NCI-H1105 treated with DMSO at 0.1 percent for 48 hours (cell line): ENCODE measurements at places on chromosomes 16 and 17.

DNA sequence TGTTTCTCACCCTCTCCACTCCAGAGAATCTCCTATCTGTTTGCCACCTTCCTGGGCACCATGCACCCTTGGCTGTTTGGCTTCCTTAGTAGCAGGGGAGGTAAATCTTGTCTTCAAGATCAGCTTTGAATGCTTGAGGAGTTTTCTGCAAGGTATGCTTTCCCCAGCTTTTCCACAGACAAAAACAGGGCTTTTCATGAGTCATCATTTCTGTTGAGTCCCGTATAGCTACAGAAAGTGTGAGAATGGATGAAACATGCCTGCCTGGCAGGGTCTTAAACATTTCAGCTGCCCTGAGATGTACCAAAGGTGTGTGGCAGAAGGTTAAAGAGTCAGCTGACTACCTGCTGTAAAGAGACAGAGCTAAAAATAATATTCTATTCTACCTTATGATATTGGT is 875.2 kb upstream of the EEF2KMT start:
- no peak for DNase-seq

- no peak for DNase-seq
These were observed 80.2 kb downstream of the OR1D5 start for GRCh38 chr17:2983255-2983654.

GRCh38 chr16:29806641-29807425 is 504 bp downstream of the MAZ start:
- peak; percentile 57 for DNase-seq

GRCh38 chr17:63931981-63932561 is at the start of gene CD79B:
Gene CD79B, minus strand, starts transcription at chr17:63932331. Its CDS starts 70 bp downstream, at chr17:63932261.
- no peak for DNase-seq

- peak; percentile 91 for DNase-seq
These were observed 558 bp downstream of the SOX15 start for GRCh38 chr17:7589204-7589868.

- DNase-seq = no peak
These were observed 66.0 kb downstream of the SMPD3 start for GRCh38 chr16:68382296-68382718.

GRCh38 chr17:835263-835662 is 53.1 kb downstream of the MRM3 start:
- DNase-seq = no peak

DNA sequence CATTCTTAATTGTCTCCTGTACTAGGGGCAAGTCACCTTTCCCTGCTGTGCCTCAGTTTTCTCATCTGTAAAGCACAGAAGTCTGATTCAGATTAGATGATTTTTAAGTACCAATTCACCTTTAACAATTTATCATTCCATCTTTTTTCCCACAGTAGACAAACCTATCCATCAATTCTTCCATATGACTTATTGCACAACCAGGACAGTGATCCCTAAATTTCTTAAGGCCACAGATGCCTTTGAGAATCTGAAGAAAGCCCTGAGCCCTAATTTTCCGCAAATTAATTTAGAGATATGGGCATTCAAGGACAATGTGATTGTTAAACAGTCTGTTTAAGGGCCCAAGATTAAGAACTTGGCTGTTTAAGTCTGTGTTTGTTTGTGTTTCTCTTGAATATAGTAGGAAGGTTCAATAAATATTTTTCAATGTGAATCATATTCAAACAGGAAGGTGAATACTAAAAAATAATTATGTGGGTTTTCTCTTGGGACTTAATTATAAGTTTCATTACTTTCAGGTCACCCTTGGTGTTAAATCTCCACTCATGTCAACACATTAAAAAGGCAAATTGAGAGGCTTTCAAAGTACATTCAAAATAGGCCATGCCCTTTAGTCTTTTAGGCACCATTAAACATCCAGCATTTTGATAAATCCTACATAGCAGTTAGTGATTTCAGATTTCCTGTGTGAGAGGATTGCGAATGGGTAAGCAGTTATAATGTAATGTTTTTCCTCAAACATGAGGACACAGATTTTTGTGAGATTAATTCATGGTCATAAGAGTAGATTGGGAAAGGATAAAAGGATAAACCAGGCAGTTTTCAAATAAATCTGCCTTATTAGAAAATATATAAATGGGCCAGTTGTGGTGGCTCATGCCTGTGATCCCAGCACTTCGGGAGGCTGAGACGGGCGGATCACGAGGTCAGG is 34.9 kb upstream of the MMD start:
- DNase-seq = no peak

- no peak for DNase-seq
These were observed 208.3 kb downstream of the RGS9 start for GRCh38 chr17:65345261-65346005.

DNA sequence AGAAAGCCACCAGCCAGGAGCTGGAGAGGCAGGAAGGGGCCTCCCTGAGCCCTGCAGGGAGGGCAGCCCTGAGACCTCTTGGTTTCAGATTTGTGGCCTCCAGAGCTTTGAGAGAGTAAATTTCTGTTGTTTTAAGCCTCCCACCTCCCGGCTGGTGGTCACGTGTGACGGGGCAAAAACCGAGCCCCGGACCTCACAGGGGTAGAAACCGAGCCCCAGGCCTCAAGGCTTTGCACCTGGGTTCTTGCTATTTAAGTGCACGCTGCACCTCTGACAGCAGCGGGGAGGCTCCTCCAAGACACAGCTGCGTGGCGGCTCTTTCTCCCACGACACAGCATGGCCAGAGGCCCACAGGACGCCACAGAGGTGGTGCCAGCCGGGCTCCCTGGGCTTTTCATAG is 17.4 kb upstream of the ZC3H18 start:
- no peak for DNase-seq

DNA sequence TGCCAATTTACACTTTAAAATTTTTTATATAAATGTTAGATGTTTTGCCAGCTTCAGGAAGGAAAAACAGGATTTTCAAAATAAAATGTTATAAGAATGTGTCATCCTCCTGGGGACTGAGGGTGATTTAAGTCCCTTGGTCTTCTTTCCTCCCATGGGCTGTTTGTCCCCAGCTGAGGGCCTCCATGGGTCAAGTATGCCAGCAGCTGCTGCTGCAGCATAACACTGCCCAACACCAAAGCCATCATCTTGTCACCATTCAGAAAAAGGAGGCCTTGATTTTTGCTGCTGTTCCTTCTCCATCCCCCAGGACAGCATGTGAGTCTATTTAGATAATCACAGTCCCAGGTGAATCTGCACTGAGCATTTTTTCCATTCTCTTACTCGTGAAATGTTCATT is 188.5 kb downstream of the LGALS9B start:
- no peak for DNase-seq

- DNase-seq = no peak
These were observed 24.4 kb downstream of the SRL start for GRCh38 chr16:4217204-4218131.

DNA sequence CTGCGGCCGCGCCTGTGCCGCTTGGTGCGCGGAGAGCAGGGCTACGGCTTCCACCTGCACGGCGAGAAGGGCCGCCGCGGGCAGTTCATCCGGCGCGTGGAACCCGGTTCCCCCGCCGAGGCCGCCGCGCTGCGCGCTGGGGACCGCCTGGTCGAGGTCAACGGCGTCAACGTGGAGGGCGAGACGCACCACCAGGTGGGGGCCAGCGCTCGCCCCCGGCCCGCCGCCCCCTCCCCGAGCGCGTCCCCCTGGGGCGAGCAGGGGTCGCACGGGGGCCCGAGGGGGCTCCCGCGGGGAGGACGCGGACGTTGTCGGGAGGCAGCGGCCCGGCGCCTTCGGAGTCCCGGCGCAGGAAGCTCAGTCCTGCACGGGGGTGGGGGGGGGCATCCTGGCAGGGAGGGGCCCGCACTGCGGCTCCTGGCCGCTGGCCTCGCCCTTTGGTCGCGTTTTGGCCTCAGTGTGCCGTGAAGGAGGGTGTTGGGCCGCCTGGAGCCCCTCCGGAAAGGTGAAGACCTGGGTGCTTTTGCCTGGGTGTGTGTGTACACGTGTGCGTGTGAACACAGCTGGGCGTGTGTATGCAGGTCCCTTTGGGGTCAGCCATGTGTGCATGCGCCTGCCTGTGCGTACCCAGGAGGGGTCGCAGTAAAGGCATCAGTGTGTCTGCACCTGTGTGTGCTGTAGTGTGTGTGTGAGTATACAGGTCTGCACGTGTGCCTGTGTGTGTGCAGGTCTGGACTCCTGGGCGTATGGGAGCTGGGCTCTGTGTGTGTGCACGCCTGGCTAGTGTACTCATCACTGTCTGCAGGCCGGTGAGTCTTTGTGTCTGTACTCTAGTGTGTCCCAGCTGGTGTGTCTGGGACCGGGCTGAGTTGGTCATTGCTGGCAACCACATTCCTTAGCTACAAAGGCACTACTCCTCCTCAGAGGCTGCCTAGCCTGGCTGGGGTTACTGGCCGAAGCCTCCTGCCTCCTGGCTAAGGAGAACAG is 615 bp downstream of the NHERF2 start:
- DNase-seq = no peak

DNA sequence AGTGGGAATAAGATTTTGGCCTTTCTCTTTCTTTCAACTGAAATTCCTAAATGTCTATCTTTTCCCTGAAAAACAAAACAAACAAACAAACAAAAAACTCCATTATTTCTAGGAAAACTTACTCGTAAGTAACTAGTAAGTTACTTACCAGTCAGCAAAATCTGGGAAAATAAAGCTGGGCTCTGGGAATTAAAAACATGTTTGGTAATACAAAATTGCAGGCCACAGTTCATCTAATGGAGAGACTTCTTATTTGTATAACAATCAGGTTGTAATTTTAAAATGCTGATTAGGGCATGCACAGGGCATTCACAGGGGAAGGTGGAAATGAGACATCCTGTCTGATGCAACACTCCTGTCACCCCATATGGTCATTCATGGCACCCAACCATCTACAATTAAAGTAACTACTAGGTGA is 3.8 kb upstream of the WIPI1 start:
- DNase-seq = no peak

DNA sequence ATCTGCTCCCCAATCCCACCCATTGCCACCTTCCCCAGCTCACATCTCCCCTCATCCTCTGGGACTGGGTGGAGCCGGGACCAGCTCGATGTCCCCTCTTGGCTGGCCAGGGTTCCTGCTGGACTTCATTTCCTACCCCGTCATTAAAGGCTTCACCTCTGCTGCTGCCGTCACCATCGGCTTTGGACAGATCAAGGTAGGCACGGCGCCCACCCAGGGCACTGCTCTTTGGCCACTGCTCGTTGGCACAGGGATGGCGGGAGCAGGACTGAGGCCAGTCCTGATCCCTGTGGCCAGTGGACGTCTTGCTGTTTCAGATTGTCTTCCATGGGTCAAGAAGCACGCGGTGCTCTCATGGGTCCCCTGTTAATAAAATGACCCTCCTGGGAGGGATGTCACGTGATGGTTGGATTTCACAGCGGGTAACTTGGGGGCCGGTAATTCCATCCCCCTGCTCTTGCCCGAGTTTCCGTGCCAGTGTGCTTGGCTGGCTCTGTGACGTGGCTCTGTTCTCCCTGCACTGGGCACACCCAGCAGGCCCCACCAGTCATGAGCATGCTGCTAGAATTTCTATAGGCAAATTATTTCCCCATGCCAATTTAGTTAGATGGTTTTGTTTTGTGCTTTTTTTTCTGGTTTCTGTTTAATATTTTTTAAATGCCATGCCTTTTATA is 3.1 kb downstream of the SLC26A11 start:
- DNase-seq = no peak

GRCh38 chr16:28091656-28092055 is 28.1 kb upstream of the GSG1L start:
- no peak for DNase-seq

GRCh38 chr17:13952009-13952750 is 117.1 kb upstream of the COX10 start:
- peak; percentile 34 for DNase-seq

- DNase-seq = no peak
These were observed 54.2 kb downstream of the CRISPLD2 start for GRCh38 chr16:84874004-84874435.

DNA sequence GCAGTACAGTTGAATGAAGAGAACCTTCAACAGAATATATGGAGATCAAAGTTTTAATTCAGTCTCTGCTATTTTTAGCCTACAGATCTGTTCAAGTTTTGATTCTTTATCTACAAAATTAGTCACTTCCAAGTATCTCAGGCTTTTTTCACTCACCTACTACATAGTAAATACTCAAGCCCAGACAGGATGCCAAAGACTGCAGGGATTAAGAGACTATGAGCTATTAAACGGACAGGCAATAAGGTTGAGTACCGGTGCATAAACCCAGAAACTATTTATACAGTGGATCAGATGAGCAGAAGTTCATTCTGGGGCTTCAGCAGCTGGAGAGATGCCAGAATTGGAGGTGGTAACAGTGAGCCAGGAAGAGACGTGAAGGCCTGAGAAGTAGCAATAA is 18.7 kb upstream of the OR3A1 start:
- no peak for DNase-seq

GRCh38 chr17:72187556-72187955 is 66.7 kb downstream of the SOX9 start:
- peak; percentile 20 for DNase-seq

- DNase-seq = no peak
These were observed 41.3 kb upstream of the PABPN1L start for GRCh38 chr16:88907768-88908167.

DNA sequence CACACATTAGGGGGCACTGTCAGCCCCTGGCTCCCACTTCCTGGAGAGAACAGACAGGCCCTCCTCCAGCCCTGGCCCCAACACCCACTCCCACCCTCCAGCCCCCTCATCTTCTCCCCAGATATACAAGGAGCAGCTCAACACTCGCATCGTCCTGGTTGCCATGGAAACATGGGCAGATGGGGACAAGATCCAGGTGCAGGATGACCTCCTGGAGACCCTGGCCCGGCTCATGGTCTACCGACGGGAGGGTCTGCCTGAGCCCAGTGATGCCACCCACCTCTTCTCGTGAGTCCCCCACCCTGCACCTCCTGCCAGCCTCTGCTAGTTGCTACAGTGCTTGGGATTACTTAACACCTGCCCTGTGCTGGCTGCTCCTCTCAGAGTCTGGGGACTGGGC is 14.4 kb downstream of the ADAM11 start:
- DNase-seq = no peak

GRCh38 chr17:63247706-63248105 is 198.4 kb downstream of the CYB561 start:
- no peak for DNase-seq

GRCh38 chr17:59791603-59792457 is 84.4 kb downstream of the VMP1 start:
- no peak for DNase-seq

DNA sequence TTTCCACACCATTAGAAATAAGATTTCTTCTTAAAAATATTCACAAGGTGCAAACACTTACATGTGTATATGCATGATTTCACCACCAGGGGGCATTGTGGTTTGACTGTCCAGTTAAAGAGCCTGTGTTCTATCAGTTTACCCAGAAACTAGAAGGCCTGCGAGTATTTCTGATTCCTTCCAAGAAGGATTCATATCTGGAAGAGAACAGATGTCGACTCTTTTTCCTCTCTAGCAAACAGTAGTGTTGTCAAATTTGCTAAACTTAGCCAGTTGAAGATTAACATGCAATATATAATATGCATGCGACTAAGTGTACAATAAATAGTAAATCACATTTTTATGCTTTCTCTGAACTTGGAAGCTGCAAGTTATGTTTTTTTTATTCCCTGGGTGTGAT is 404.1 kb downstream of the WWOX start:
- peak; percentile 31 for DNase-seq

- DNase-seq = no peak
These were observed 35.7 kb downstream of the TMC6 start for GRCh38 chr17:78092794-78093324.

- DNase-seq = no peak
These were observed 21.8 kb downstream of the CACNA1H start for GRCh38 chr16:1174477-1175357.
